ENCODE measurements at places on chromosomes 1 and 21. TPM values are rescaled to one million over a fixed set of nuclear protein-coding genes. Genes with fewer than 3 reads are reported as not detected.

The ATP8B2 gene
- 2.6 TPM for polyA plus RNA-seq

The FCGR3A gene
- polyA plus RNA-seq = 1.3 TPM

The LRRN2 gene
- 11.7 TPM for polyA plus RNA-seq

The UBE2U gene
- polyA plus RNA-seq = not detected

The OBSCN gene
- 2.8 TPM for polyA plus RNA-seq

The STIL gene
- polyA plus RNA-seq = 1.2 TPM

The KRTAP10-5 gene
- polyA plus RNA-seq = not detected

The OPRD1 gene
- not detected for polyA plus RNA-seq

The CATSPERE gene
- polyA plus RNA-seq = not detected

The KPNA6 gene
- 45.7 TPM for polyA plus RNA-seq

The SIM2 gene
- polyA plus RNA-seq = 3.4 TPM

The IL24 gene
- not detected for polyA plus RNA-seq

The MYOG gene
- not detected for polyA plus RNA-seq

The IFI16 gene
- 10.5 TPM for polyA plus RNA-seq

The CDCA8 gene
- polyA plus RNA-seq = 0.44 TPM

The OPTC gene
- not detected for polyA plus RNA-seq

The SEMA6C gene
- 2.5 TPM for polyA plus RNA-seq

The FGGY gene
- 11.4 TPM for polyA plus RNA-seq

The GUCA2B gene
- not detected for polyA plus RNA-seq

The CTH gene
- polyA plus RNA-seq = 8.6 TPM

All from Purkinje cell (primary cell).